ENCODE measurements at places on chromosomes 1 and 21.

- no peak for DNase-seq
Observed at GRCh38 chr1:48761986-48762385, 14.7 kb downstream of the BEND5 start.

GRCh38 chr1:171226747-171227370 is 21.4 kb upstream of the FMO1 start:
- DNase-seq = no peak

GRCh38 chr1:3926956-3927355 is 26.9 kb upstream of the C1orf174 start:
- no peak for DNase-seq

DNA sequence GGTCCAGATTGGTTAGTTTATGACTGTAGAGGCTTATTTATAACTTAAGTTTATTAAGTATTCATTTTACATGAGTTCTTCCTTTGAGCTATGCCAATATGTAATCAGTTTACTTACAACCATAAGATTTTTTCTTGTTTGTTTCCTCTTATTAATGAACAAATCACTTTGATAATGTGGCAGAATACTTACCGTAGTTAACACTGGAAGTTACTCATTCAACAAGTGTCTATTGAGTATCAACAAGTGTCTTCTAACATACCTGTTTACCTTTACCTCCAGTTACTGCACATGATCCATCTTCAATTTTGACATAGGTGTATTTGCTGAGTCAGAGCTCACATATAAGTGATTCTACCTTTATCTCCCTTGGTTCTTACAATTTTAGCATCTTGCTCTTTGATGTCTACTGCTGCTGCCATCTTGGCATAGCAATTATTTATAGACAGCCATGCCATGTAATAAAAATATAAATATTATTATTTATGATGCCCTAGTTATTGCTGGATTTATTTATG is 205.7 kb downstream of the NCAM2 start:
- no peak for DNase-seq

DNA sequence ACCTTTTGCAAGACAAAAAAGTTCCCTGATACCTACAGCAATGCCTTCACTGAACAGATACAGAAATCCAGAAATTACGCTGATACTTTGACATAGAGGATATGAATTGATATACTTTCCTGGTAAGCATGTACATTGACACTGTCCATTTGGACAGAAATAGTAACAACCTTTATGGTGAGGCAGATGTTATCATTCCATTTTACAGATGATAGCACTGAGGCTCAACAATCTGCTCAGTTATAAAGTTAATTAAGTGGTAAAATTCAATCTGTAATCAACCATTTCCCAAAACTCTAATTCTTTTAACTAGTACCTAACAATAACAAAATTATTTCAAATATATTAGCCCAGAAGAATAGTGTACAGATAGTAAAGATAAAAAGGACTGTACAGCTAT is 20.6 kb downstream of the SCAF4 start:
- DNase-seq = no peak

GRCh38 chr1:88544195-88544594 is 139.9 kb upstream of the PKN2 start:
- DNase-seq = no peak

- DNase-seq = peak; percentile 1
Observed at GRCh38 chr1:912740-913301, 10.9 kb upstream of the SAMD11 start.

GRCh38 chr1:161021970-161022353 is 1.0 kb upstream of the F11R start:
- no peak for DNase-seq

GRCh38 chr1:54736685-54737084 is 21.0 kb downstream of the TTC4 start:
- no peak for DNase-seq

DNA sequence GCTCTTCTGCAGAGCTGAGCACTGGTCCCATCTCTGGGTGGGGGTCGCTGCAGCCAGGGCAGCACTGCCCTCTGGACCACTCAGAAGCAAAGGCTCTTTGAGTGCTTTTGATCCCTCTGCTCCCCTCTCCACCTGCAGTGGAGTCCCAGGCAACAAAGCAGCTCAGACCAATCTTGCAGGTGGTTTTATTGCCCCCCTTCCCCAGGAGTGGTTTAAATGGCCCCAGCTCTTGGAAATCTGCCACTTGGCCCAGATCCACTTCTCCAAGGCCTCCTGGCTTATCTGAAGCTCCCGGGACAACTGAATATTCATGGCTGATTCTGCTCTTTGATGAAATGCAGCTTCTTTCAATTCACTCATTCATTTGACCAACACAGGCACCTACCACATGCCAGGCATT is 2.7 kb downstream of the STUM start:
- no peak for DNase-seq

DNA sequence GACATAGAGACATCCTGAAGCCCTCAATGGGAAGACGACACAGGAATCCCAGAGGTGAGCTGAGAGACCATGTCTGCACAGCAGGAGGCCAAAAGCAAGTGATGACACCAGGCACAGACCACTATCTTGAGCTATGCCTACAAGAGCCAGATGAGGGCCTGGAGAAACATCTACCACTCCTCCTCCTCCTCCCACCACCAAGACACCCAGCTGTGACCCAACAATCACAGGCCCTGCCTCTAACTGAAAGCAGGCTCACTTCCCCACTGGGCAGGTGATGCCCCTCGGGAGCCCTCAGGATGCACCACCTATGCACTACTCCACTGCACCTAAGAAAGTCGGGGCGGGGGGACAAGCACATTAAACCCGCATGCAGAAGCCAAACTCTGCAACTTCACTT is 16.5 kb downstream of the TADA1 start:
- DNase-seq = no peak

- DNase-seq = no peak
Observed at GRCh38 chr1:2212274-2212531, 15.9 kb upstream of the SKI start.

GRCh38 chr1:89823679-89824292 is 3.0 kb downstream of the LRRC8D start:
- no peak for DNase-seq

- DNase-seq = no peak
Observed at GRCh38 chr1:191729742-191730141, 428.5 kb upstream of the RGS18 start.

- peak; percentile 80 for DNase-seq
Observed at GRCh38 chr1:155977690-155978324, 540 bp downstream of the ARHGEF2 start.

- DNase-seq = no peak
Observed at GRCh38 chr1:53313556-53313955, 14.3 kb downstream of the LRP8 start.

DNA sequence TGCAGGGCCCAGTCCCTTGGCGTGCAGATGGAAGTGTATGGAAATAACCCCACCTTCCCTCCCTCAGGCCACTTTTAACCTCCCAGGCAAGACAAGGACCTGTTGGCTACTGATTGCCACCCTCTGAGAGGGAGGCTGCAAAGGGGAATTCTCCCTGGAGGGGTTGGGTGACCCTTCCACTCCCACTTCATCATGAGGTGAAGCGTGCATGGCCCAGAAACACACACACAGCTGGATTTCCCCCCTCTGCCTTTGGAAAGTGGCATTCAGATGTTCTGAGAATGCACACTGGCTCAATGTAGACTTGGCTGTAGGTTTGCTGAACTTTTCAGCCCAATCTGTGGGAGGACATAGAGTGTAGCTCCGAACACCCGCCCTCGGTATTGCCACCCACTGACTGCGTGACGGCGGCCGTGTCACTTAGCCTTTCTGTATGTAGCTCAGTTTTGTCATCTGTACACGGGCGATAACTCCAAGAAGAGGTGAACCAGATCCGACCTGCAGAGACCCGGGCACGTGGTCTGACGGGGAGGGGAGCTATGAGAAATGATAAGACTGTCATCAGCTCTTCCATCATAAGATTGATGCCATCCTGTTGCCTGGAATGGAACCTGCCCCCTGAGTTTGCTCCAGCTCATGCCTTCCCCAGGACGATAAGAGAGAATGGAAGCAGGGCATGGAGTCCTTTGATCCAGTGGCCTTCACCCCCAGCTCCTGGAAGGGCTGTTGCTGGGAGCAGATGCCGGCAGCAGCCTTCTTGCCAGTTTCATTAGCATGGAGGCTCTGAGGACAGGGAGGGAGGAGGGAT is 19.3 kb downstream of the MIIP start:
- no peak for DNase-seq

DNA sequence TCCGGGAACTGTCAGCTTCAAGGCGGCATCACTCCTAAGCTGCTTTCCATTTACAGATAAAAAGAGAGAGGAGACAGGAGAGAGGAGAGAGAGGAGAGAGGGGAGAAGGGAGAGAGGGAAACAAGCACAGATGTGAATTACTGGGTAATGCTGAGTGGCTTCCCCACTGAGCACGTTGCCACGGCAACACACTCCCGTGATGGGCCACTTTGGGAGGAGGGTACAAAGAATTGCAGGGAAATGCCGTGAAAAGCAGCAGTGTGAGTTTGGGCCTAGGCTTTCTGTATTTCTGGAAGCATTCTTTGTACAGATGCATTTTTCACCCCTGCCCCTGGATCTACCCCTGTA is 128.0 kb upstream of the IRF2BP2 start:
- no peak for DNase-seq

DNA sequence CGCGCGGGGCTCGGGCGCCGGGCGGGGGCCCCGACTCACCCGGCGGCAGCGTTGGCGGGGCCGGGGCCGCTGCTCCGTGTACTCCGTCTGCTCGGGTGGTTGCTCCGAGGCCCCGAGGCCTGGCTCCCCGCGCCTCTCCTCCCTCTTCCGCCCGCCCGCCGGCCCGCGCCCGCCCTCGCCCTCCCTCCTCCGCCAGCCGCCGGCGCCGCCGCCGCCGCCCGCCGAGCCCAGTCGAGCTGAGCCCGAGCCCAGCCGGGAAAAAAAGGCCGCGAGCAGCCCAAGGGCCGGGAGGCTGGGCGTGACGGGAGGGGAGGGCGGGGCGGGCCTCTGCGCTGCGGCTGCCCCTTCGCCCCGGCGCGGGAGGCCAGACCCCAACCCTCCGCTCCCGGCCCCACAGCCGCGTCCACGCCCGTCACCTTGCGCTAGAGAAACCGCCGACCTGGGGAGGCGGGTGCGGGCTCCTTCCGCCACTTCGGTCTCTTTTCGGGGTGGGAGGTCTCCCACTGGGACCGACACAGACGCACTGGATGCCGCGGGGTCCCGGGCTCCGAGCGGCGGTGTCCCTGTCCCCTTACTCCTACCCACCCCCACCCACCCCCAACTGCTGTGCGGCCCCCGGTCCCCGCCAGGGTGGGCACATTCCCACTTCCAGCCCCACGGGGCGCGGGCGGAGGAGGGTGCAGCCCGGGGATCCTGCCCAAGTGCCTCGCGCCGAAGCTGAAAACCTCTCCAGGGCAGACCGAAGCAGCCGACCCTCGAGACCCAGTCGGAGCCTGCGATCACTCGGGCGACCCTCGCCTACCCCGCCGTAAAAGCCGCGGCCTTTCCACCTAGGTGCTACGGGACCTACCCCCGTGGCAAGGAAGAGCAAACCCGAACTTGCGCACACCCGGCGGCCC is at the start of gene CERS2:
TSS of gene CERS2 (minus strand) at position 256 of the 899 bp plus-strand sequence. CDS start 5,745 bp downstream, outside the sequence.
- peak; percentile 72 for DNase-seq

- DNase-seq = peak; percentile 86
Observed at GRCh38 chr1:26417111-26417759, 6.6 kb downstream of the LIN28A start.

DNA sequence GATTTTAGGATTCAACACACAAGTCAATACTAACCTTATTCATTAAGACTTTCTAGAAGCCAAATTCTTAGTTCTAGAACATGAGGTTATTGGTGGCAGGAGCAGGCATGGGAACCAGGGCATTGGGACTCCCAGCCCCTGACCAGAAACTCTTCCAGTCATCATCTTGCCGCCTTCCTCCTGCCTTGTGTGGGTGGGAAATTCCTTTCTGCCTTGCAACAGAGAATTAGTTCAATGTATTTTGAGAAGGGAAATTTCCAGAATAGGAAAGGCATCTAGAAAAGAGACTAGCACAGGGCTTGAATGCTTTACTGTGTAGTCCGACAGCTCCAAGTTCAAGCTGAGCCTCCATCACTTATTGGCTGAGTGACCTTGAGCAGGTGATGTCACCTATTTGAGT is 8.7 kb downstream of the GRHL3 start:
- no peak for DNase-seq

GRCh38 chr1:80436851-80437250 is 1363.9 kb upstream of the ADGRL2 start:
- DNase-seq = no peak

- DNase-seq = no peak
Observed at GRCh38 chr1:23480187-23481025, 3.6 kb downstream of the ASAP3 start.

GRCh38 chr1:237124856-237125462 is 83.0 kb downstream of the RYR2 start:
- DNase-seq = no peak

- peak; percentile 91 for DNase-seq
Observed at GRCh38 chr1:155139895-155140629, at the start of gene DPM3. Gene DPM3, minus strand, starts transcription at chr1:155140531. Its CDS starts 291 bp downstream, at chr1:155140240.

DNA sequence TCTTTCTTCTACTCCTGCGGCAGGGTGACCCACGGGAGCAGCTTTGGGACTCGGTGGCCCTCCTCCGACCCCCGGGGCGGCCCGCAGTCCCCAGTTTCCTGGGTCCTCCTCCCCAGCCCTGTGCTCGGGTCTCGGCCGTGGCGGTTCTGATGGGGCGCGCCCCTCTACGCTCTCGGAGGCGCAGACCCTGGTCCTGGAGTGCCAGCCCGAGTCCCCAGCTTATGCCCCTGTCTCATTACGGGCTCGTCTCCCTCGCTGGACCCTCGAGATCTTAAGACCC is 430 bp downstream of the BTG2 start:
- no peak for DNase-seq

DNA sequence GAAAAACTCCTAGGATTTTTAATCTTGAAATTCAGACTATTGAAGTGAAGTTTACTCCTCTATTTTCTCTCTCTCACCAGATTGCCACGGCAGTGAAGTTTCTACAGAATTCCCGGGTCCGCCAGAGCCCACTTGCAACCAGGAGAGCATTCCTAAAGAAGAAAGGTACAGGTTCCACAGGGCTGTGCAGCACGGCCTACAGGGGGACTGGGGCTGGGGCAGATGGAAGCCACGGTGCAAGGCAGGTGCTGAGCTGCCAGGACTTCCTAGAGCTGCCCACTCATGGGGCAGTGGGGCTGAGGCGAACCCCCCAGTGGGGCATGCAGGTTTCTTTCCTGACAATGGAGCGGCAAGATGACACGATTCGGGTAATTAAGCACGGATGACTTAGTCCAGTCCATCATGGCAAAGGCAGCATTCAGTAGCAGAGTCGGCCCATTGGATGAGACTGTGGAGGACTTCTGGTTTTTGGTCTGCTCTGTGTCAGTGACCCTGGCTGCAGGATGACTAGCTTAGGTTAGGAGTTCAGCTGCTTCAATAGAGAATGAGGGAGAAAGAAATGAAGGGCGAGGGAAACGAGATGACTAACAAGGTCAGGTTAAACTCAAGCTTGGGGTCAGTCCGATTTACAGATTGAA is 61.5 kb downstream of the PEX14 start:
- no peak for DNase-seq

Measured in activated naive CD4-positive, alpha-beta T cell treated with Interleukin-2 at 50 U/mL for 16 hours (primary cell).